CD4-positive, CD25-positive, alpha-beta regulatory T cell (primary cell): ENCODE measurements at places on chromosomes 6 and 20.

- no peak overlapping the region for H3K27ac ChIP-seq
- H3K4me3 ChIP-seq: no peak overlapping the region
- DNase-seq: no peak
- H3K4me1 ChIP-seq: no peaks in the 10 kb centered on the region
- H3K36me3 ChIP-seq: no peaks in the 10 kb centered on the region
Measured at GRCh38 chr6:22779062-22779461, 209.7 kb downstream of the HDGFL1 start.

DNA sequence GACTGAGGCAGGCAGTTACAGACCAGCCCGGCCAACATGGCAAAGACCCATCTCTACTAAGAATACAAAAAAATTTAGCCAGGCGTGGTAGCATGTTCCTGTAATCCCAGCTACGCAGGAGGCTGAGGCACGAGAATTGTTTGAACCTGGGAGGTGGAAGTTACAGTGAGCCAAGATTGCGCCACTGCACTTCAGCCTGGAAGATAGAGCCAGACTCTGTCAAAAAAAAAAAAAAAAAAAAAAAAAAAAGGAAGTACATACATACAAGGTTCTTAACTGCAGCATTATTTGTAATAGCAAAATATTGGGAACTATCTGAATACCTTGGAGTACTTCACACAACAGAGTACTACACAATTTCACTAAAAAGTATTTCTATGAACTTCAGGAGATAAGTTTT lies 183.5 kb upstream of the OLIG3 start:
- DNase-seq: no peak
- peaks cover 1% of the 10 kb centered on the region for H3K27me3 ChIP-seq
- peak overlapping the region; percentile 70 for H3K27ac ChIP-seq
- H3K4me3 ChIP-seq: no peak overlapping the region
- no peaks in the 10 kb centered on the region for H3K36me3 ChIP-seq

DNA sequence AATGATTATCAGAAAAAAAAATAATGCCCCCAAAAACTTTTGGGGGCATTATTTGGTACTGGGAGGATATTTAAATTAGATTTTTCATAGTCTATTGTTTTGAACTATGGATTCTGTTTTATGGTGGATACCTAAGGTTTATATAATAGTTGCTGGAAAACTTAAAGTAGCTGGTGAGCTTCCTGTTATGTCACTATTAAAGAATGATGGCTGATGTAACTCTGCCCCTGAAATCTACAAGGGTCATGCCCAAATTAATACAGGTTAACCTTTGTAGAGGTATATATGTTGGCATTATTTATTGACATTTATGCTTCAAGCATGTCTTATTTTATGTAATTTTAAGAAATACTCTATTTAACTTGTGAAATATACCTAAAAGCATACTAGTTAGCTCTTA lies 25.3 kb upstream of the ERVFRD-1 start:
- no peak overlapping the region for H3K4me3 ChIP-seq
- no peaks in the 10 kb centered on the region for H3K4me1 ChIP-seq
- H3K36me3 ChIP-seq: peaks cover 16% of the 10 kb centered on the region
- no peak overlapping the region for H3K27ac ChIP-seq
- no peak for DNase-seq

- H3K36me3 ChIP-seq: no peaks in the 10 kb centered on the region
- no peaks in the 10 kb centered on the region for H3K4me1 ChIP-seq
- no peak overlapping the region for H3K27ac ChIP-seq
- no peaks in the 10 kb centered on the region for H3K27me3 ChIP-seq
Measured at GRCh38 chr6:44621846-44622245, 234.3 kb downstream of the CDC5L start.

GRCh38 chr20:13586133-13586532 lies 52.6 kb downstream of the TASP1 start:
- no peak overlapping the region for H3K27ac ChIP-seq
- H3K27me3 ChIP-seq: no peaks in the 10 kb centered on the region
- no peak overlapping the region for H3K4me3 ChIP-seq
- DNase-seq: no peak
- H3K4me1 ChIP-seq: no peaks in the 10 kb centered on the region
- H3K36me3 ChIP-seq: peaks cover 20% of the 10 kb centered on the region

- no peaks in the 10 kb centered on the region for H3K36me3 ChIP-seq
- H3K27me3 ChIP-seq: peaks cover 3% of the 10 kb centered on the region
- H3K4me1 ChIP-seq: no peaks in the 10 kb centered on the region
- no peak overlapping the region for H3K27ac ChIP-seq
Measured at GRCh38 chr6:12392490-12392889, 102.3 kb downstream of the EDN1 start.

DNA sequence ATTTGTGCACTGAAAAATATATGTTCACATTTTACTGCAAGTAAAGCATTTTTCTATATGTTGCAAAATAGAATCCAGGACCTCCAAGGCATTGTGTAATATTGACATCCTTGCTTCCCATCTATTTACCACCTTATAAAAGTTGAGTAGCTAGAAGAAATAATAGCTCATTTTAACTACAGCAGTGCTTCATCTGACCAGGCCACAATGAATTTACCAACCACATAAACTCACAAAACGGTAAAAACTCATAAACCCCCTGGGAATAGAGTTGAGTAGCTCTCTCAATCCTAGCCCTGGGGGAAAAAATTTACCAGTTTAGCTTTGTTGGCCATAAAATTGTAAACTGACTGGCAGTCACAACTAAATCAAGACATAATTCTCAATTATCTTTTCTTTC lies 3.9 kb downstream of the ATXN1 start:
- H3K4me1 ChIP-seq: peaks cover 47% of the 10 kb centered on the region
- DNase-seq: no peak
- H3K36me3 ChIP-seq: peaks cover 26% of the 10 kb centered on the region
- peak overlapping the region; percentile 48 for H3K4me3 ChIP-seq

- H3K27ac ChIP-seq: no peak overlapping the region
- no peaks in the 10 kb centered on the region for H3K36me3 ChIP-seq
- H3K4me3 ChIP-seq: no peak overlapping the region
Measured at GRCh38 chr6:2633736-2634135, 117.0 kb downstream of the MYLK4 start.

DNA sequence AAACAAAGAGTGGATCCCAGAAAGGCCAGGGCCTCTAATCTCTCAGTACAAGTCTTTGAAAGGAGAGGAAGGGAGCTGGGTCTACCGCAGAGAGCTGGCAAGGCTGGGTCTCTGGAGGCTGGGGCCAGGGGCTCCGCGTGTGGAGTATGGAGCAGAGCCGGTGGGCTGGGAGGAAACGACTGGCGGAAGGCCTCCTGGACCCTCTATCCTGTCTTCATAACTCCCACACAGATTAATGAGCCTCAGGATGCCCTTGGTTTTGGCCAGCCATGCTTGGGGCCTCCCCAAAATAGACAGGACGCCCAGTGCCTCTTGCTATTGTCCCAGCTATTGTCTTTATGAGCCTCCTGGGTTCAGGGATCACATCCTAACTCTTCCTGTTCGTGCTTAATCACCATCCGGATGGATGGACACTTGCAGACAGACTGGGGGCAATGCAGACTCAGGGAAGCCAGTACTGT lies 306.4 kb downstream of the DHX35 start:
- no peaks in the 10 kb centered on the region for H3K27me3 ChIP-seq
- no peak for DNase-seq
- no peak overlapping the region for H3K27ac ChIP-seq
- H3K4me3 ChIP-seq: no peak overlapping the region
- no peaks in the 10 kb centered on the region for H3K36me3 ChIP-seq
- H3K4me1 ChIP-seq: no peaks in the 10 kb centered on the region

DNA sequence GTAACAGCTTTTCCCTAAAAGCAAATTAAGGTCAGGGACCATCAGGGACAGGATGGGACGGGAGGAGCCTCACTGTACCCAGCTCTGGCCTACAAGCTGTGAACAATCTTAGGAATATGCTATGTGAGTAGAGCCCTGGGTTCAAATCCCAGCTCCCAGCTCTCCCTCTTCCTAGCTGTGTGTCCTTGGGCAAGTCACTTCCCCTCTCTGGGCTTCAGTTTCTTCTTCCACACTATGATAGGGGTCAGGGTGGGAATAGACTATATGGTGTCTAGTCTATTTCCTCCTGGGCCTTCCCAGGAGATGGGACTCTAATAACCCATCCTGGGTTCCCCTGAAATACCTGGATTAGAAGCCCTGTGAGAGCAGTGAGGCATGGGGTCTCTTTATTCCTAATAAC lies 41.6 kb downstream of the CPNE5 start:
- no peak overlapping the region for H3K4me3 ChIP-seq
- H3K36me3 ChIP-seq: no peaks in the 10 kb centered on the region
- no peaks in the 10 kb centered on the region for H3K27me3 ChIP-seq
- no peak for DNase-seq

- no peak for DNase-seq
- no peaks in the 10 kb centered on the region for H3K36me3 ChIP-seq
- H3K27me3 ChIP-seq: no peaks in the 10 kb centered on the region
- H3K4me3 ChIP-seq: no peak overlapping the region
- no peaks in the 10 kb centered on the region for H3K4me1 ChIP-seq
- no peak overlapping the region for H3K27ac ChIP-seq
Measured at GRCh38 chr6:75065523-75065922, 140.3 kb downstream of the COL12A1 start.

DNA sequence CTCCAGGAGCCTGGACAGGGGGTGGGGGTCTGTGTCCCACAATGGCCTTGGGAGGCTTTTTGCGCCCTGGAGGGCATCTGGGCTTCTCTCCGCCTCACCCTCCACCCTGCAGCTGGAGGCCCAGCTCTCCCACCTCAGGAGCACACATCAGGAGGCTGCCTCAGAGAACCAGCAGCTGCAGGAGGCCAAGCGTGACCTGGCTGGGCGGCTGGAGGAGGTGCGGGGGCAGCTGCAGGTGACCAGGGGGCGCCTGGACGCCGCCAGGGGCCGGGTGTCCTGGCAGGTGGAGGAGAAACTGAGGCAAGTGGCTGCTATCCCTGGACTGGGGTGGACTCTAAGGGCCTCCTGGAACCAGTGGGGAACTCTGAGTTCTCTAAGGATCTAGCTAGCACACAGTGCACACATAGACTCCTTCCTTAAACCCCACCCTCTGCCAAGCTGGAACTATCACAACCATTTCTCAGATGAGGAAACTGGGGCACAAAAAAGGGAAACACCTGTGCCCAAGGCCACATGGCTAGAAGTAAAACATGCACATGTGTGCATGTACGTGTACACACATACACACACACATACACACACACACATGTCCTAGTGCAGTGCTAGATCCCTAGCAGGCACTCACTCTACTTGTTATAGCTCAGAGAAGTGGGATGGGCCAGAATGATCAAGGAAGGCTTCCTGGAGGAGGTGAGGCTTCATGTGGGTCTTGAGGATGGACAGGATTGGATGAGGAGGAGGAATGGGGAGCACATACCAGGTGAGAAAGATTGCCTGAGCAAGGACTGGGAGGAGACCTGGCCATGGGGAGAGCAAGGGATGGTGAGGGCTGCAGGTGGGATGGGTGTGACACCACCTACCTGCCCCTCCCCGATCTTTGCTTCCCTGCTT lies 22.9 kb downstream of the RAB44 start:
- no peak for DNase-seq
- H3K4me1 ChIP-seq: no peaks in the 10 kb centered on the region
- no peak overlapping the region for H3K27ac ChIP-seq
- H3K4me3 ChIP-seq: no peak overlapping the region

- H3K4me1 ChIP-seq: no peaks in the 10 kb centered on the region
- no peak for DNase-seq
- no peak overlapping the region for H3K27ac ChIP-seq
- H3K36me3 ChIP-seq: no peaks in the 10 kb centered on the region
Measured at GRCh38 chr20:60126975-60127374, 168.8 kb downstream of the CDH26 start.
